ENCODE measurements at places on chromosomes 16 and 17.

- peak; percentile 91 for DNase-seq
These were observed 15.4 kb upstream of the SPATA32 start for GRCh38 chr17:45277216-45277849.

DNA sequence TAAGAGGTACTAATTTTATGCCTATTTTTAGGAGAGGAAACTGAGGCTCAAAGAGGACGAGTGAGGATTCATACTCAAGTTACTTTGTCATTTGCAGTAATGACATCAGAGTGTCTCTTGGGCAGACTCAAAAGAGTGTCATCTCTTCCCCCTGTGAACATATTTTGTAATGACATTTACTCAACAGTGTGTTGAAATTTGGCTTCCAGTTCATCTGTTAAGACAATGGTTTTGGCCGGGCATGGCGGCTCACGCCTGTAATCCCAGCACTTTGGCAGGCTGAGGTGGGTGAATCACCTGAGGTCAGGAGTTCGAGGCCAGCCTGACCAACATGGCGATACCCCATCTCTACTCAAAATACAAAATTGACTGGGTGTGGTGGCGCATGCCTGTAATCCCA lies 28.9 kb downstream of the WFDC1 start:
- DNase-seq = no peak

DNA sequence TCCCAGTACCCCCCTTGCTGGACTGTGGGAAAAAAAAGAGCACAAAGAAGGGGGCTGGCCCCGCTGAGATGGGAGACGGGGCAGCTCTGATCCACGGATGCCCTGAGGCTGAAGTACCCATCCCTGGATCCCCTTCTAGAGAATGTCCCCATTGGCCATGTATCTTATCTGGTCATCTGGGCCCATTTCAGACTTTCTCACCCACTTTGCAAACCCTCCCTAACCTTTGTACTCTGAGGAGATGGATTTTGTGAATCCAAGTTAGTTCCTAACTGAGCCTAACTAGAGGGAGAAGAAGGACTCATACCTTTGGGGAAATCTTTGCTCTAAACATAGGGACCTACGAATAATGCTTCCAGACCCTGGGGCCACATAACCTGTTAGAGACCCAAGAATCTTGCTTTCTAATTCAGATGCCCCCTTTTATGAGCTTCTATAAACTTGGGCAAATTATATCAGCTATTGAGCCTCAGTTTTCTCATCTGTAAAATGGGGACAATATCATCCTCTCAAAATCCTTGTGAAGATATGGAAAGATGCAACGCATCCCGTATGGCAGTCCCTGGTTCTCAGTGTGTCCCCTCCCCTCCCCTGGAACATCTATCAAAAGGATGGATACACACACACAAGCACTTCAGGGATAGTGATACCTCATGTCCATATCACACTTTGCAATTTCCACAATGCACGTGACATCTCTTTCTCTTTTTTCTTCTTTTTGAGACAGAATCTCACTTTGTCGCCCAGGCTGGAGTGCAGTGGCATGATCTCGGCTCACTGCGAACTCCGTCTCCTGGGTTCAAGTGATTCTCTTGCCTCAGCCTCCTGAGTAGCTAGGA lies 16.8 kb upstream of the FZD2 start:
- DNase-seq = no peak

DNA sequence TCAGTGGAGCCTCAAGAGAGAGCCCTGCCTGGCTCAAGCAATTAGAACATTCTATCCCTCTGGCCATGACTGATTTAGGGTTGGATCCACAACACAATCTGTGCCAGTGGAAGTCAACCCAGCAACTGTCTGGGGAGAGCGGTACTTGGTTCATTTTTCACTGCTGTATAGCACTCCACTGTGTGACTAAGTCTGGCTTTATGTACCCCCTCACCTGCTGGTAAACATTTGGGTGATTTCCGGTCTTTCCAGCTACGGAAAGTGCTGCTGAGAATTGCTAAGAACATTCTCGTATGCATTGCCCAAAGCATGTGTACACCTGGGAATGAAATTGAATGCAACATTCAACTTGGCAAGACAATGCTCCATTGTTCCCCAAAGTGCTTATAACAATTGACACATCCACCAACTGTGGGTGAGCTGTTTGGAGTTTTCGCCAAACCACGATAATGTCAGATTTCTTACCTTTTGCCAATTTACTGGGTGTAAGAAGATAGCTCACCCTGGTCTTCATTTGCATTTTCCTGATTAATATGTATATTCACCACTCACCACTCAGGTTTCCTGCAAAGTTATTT lies 63.5 kb upstream of the MED9 start:
- DNase-seq = no peak

DNA sequence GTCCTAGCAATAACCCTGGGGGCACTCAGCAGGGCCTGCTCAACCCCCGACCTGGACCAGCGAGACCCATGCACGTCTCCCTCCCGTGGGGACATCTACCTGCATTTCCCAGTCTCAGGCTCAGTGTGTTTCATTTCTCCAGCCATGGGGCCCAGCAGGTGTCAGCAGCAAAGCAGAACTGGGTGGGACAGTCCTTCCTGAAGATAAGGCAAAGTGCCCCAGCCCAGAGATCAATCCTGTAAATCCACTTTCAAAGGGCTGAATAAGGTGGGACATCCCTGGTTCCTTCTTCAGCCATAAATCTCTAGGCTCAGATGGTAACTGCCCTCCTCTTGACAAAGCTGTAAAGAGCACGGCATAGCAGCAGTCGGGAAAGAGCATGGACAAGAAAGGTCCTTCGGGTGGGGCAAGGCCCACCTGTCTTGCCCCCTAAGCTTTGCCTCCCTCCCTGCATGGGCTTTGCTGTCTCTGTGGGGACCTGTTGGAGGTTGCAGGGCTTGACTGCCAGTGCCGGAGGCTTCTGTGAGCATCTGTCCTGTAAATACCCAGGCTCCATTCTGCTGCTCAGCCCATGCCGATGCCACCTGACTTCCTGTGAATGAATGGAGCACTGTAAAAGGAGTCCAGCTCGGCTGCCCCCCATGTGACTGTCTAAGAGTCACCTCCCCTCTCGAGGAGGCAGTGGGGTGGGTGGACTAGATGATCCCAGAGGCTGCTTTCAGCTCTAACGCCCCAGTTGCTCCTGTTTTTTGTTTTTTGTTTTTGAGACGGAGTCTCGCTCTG lies 84.8 kb upstream of the TBC1D3K start:
- no peak for DNase-seq

GRCh38 chr17:64231567-64232141 lies 31.4 kb downstream of the TEX2 start:
- DNase-seq = no peak

- DNase-seq = no peak
These were observed 234.7 kb downstream of the SNX29 start for GRCh38 chr16:12210925-12211869.

- no peak for DNase-seq
These were observed 290.6 kb upstream of the CCL2 start for GRCh38 chr17:33964344-33964979.

GRCh38 chr17:29596811-29597210 lies 3.9 kb downstream of the ANKRD13B start:
- DNase-seq = no peak

DNA sequence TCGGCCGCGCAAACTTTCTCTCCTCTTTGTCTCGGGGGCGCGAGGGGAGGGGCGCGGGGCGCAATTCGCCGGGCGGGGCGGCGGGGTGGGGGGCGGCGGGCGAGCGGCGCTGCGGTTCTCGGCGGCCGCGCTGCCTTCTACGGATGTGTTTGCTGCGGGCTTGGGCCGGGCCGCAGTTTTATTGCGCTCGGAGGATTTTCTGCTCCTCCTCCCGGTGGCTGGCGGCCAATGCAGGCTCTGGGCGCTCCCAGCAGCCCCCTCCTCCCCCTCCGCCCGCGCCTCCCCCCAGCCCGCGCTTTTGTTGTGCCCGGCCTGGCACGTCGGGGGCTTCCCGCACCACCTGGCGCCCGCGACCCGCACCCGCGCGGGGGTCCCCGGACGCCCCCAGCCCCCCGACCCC lies at the start of gene TIMP2:
TSS of gene TIMP2 (minus strand) at position 154 of the 400 bp plus-strand sequence. CDS start 299 bp downstream, outside the sequence.
- DNase-seq = peak; percentile 73

- DNase-seq = no peak
These were observed 12.8 kb downstream of the FASN start for GRCh38 chr17:82085031-82085861.

DNA sequence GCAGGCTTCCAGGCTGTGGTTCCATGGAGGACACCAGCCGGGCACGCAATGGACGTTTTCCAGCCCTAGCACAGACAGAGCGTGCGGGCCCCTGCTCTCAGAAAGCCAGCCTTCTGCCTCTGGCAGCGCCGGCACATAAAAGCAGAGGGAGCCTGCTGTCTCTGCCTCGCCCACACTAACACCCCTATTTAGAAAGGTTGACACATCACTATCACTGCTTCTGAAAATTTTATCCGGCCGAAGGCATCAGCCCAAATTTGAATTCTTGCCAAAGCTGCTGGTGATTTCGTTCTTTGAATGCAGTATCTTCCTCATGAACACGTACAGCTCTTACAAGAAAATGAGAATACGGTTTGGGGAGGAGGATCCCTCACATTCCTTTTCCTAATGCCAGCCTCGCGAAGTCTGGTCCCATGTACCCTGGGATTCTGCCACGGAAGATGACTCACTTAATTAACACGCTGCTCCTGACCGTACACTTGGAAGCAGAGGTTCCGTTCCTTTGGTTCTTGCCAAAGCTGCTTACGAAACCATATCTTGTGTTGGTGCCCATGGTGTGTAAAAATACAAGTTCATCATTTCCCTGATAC lies 1.3 kb upstream of the RAB11FIP3 start:
- peak; percentile 92 for DNase-seq

GRCh38 chr16:61050547-61050946 lies 985.7 kb downstream of the CDH8 start:
- peak; percentile 4 for DNase-seq

DNA sequence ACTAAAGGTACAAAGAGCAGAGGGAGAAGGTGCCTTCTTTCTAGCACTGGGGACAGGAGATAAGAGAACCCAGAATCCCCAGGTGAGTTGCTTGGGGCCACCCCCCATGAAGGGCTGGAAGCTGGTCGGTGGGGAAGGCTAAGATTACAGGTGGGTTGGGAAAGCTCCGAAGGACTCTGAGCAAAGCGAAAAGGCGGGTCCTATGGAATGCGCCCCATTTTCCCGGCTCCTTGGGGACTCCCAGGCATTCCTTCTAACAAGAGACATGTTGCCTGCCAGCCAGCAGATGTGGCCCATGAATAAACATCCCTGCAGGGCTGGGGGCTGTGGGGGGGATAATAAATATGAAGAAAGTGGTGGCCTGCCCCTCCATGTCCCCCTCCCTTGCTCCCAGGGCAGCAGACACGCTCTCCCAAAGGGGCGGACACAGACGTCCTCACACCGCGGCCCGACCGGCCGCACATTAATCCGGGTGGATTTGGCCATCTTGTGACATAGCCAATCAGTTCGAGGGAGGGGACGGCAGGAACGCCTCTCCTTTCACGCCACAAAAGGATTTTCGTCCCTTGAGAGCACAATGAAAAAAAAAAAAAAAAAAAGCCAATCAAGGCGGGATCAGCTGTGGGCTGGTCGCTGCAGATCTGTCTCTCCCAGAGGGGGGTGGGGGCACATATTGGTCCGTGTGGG lies 98.5 kb downstream of the SOX9 start:
- DNase-seq = no peak

DNA sequence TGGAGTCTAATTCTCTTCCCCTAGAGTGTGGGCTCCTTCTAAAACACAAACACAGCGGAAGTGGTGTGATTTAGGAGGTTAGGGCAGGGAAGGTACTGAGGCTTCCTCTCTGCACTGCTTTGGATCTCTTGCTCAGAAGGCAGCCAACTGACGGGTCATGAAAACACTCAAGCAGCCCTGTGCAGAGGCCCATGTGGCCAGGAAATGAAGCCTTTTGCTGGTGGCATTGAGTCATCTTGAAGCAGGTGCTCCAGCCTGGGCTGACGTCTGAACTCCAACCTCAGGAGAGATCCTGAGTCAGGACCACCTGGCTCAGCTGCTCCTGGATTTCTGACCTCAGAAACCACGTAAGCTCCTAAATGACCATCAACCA lies 72.9 kb downstream of the MRM1 start:
- no peak for DNase-seq
